ENCODE measurements at places on chromosomes 6 and 20.

DNA sequence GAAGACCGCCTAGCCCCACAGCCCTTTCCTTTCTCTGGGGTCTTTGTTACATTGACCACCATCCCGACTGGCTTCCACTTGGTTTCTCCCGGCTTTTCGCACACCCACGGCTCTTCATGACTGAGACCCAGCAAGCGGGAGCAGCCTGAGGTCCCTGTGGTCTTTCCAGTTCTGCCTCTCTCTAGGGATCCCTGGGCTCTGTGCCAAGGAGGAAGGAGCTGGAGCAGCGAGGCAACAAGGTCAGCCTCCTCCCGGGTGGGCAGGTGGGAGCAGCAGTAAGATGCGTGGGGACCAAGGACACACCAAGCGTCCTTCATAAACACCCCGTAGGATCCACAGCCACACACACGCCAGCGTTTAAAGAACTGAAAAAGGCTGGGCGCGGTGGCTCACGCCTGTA lies 29.6 kb upstream of the MRGBP start:
- DNase-seq: no peak
- no peak overlapping the region for H3K27ac ChIP-seq

DNA sequence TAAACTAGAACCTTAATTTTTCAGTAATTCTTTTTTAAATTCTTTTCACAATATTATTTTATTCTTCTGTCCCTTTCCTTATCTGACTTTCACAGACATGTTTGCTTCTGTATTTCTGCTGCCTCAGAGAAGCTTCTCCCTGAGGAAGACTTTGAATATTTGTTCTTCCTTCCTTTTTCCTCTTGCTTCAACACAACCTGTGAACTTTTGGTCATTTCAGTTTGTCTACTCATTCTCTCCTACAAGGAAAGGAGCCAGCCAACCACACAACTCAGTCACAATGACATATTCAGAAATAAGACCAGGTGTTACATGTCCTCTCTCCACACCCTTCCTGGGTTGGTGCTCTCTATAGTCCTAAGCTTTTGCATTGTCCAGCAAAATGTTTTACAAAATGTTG lies 310.4 kb downstream of the TFAP2B start:
- DNase-seq: no peak
- no peaks in the 10 kb centered on the region for H3K27me3 ChIP-seq
- H3K36me3 ChIP-seq: no peaks in the 10 kb centered on the region

DNA sequence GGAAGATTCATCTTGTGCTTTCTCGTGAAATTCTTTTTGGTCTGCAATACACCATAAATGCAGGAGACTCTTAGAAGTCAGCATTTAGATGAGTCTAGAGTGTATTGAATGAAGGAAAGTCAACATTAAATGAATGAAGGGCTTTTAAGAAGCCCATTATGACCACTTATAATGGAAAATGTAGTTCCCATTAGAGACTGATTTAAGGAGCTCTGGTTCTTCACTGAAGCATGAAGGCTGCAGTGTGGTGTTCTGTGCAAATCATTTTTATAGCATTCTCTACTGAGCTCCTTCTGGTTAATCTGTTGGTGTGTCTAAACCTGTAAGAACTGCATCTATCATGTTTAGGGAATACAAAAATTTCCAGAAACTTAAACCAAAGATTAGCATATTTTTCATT lies 19.7 kb downstream of the NCOA7 start:
- H3K4me1 ChIP-seq: peaks cover 39% of the 10 kb centered on the region
- H3K27ac ChIP-seq: no peak overlapping the region
- DNase-seq: no peak
- no peak overlapping the region for H3K4me3 ChIP-seq
- peaks cover 4% of the 10 kb centered on the region for H3K27me3 ChIP-seq

DNA sequence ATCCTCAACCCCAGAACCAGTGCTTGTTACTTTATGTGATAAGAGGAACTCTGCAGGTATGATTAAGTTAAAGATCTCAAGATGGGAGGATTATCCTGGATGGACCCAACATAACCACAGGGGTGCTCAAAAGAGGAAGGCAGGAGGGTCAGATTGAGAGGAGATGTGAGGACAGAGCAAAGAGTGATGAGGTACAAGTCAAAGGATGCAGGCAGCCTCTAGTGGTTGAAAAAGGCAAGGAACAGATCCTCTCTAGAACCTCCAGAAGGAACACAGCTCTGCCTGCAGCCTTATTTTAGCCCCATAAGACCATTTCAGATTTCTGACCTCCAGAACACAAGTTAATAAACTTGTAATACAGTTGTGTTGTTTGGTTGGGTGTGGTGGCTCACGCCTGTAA lies 41.2 kb downstream of the PDSS2 start:
- peak overlapping the region; percentile 44 for H3K27ac ChIP-seq
- no peaks in the 10 kb centered on the region for H3K27me3 ChIP-seq

DNA sequence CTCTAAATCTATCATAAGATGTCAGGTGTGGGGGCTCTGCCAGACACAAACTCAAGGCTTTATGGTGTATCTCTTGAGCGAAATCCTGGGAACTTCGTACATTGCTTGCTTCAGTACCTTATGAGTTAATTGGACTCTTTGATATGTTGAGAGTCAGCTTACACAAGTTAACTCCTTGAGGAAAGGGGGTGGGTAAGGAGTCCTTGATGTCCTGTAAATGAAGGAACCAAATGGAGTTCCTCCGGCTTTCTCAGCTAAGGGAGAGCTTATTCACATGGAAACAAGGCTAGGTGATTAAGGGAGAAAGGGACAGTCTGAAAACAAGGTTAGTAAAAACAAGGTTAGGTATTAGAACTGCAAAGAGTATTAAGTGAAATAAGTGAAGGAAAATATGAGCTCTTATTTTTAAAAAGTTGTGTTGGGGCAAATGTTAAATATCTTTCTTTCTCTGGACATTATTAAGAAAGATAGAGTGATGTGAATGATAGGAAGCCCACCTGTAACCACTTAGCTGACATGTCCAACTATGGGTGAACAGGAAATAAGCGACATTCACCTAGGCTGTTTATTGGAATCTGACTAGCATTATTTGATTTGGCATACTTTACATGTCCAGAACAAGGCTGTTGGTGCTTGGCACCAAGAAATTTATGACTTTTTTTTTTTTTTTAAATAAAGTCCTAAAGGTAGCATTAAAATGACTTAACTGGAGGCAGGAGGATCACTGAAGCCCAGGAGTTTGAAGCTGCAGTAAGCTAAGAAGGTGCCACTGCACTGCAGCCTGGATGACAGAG lies 26.5 kb downstream of the GTF2H5 start:
- no peak for DNase-seq
- peaks cover 45% of the 10 kb centered on the region for H3K36me3 ChIP-seq
- peaks cover 28% of the 10 kb centered on the region for H3K4me1 ChIP-seq

DNA sequence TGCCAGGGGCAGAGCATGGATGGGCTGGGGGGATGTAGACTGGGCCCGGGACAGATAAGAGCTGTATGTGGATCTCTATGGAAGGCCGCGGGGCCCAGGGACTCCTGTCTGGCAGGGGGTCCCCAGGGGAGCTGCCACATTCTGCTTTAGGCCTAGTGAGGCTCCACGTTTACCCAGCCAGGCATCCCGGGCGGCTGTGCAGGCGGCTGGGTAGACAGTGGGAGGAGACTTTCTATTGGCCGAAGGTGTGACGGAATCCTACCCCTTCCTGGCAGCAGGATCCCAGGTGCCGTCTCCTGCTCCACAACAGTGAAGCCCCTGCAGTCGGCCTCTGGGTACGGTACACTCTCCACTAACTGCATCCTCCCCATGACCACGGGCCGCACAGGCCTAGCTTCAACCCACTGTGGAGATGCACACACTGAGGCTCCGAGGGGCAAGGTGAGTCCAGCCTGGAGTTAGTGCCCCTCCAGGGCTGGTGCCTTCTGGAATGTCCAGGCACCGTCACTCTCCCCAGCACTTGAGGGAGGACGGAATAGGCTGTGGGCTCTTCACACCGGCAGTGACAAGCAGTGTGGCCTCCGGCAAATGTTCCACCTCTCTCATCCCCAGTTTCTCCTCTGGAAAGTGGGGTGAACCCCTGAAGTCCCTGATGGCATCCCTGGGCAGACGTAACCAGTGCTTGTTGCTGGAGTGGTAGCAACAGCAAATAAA lies 36.8 kb upstream of the ZBP1 start:
- no peak for DNase-seq
- H3K4me1 ChIP-seq: peaks cover 39% of the 10 kb centered on the region
- H3K27ac ChIP-seq: no peak overlapping the region
- peaks cover 3% of the 10 kb centered on the region for H3K36me3 ChIP-seq
- H3K4me3 ChIP-seq: no peak overlapping the region

DNA sequence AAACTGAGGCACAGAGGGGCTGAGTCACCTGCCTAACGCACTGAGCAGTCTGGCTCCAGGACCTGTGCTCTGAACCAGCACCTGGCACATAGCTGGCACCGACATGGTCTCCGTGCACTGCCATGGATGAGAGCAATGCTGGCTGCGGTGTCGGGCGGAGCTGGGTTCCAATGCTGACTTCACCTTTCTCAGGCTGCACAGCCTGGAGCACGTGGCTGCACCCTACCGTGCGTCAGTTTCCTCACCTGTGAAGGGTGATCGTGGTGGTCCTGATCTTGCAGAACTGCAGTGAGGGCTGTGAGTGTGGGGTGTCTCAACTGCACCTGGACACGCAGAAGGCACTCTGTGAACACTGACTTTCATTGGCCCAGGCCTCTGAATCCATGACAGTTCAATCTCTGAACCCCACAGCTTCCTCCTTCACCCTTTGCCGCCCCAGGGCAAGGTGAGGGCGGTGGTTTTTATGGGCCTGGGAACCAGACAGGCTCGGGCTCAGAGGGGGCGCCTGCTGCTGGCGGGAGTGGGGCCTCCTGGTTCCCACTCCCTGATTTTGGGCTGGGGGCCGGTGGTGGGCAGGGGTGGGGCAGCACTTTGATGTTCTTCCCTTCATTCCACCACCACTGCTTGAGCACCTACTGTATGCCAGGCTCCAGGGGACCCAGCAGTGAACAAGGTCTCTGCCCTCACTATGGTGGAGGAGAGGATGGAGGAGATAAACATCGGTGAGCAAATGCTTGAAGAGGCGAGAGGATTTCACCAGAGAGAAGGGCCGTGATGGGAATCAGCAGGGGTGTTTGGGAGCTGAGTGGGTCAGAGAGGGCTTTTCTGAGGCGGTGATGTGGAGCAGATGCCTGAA lies 102.9 kb downstream of the CEBPB start:
- H3K36me3 ChIP-seq: no peaks in the 10 kb centered on the region
- no peak overlapping the region for H3K4me3 ChIP-seq
- no peak overlapping the region for H3K27ac ChIP-seq
- peaks cover 7% of the 10 kb centered on the region for H3K27me3 ChIP-seq
- H3K4me1 ChIP-seq: peaks cover 30% of the 10 kb centered on the region

DNA sequence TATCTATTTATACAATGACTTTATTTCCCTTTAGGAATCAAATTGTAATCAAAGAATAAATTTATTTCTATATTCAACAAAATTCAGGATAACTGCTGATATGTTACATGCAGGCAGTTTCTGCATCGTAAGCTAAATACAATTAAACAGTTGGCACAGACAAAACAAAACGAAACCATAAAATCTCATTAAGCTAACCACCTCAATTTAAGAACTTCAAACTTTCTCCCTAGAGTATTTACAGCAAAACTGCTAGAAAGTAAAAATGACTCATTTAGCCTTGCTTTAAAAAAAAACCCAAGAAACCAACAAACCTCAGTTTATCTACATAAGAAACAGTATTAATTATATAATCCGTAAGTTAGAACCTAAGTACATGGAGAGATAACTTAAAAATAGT lies 17.1 kb downstream of the SSR1 start:
- H3K36me3 ChIP-seq: peaks cover 66% of the 10 kb centered on the region
- no peak overlapping the region for H3K27ac ChIP-seq
- H3K4me1 ChIP-seq: peaks cover 11% of the 10 kb centered on the region
- DNase-seq: no peak
